ENCODE measurements at places on chromosomes 12 and 14.
A peak's percentile ranks its signal among the peaks of the same experiment; 100 is the strongest.

DNA sequence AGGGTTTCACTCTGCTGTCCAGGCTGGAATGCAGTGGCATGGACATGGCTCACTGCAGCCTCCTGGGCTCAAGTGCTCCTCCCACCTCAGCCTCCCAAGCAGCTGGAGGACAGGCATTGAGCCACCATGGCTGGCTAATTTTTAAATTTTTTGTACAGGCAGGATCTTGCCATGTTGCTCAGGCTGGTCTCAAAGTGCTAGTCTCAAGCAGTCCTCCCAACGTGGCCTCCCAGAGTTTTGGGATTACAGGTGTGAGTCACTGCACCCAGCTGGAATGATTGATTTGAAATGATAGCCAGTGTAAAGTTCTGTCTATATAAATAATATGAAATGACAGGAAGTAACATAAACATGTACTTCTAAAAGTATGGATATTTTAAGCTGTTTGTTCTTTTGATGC is 172.7 kb downstream of the FUT8 start:
- DNase-seq, result no peak

DNA sequence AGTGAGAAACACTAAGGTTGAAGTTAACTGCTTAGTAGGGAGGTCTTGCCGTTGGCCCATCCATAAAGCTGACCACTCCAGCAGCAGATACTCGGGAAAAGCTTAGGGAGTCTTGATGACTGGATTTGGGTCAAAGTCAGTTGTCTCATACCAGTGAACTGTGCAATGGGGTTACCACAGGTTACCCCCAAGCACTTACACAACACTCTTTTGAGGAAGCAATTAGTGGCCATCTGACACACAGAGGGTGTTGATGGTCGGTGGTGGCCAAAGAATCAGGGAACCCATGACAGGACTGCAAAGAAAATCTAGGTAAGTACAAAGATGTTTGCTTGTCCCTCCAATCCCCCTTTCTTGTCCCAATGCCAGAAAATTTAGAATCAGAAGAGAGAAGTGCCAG is 410.2 kb downstream of the APAF1 start:
- DNase-seq, result no peak

- peak; percentile 89 for DNase-seq
These were observed at the start of gene DPF3 for GRCh38 chr14:72893636-72894322. Gene DPF3 (minus strand): TSS chr14:72894101. CDS start chr14:72894088, 13 bp downstream.

DNA sequence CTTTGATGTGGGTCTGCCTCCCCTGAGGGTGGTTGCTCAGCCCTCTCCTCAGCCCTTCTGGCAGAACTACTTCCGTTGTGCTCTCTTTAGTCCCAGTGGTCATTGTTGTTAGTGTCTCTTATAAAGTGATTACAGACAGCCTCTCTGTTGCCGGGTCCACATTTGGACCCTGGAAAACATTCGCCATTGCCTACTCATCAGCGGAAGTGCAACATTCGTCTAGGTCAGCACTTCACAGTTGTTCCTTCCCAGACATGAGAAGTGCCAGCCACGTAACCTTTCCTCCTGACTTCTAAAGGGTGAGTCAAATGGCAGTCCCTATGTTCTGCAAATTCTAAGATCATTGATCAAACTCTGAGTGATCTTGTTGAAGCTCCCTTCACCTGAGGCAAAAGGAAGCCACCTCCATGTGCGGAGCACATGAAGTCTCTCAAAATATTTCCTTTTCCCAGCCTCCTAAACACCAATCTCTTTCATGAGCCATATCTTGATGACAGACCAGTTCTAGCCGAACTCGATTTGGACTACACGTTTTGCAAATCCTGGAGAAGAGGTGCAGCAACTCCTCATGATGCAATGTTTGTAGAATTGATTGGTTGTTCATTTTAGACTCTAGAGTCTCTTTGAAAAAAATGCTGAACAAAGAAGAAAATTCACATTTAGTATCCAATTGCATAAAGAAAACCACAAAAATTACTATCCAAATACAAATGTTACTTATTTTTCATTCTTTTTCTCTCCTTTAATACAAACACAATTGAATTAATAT is 163.8 kb downstream of the RPL10L start:
- no peak for DNase-seq

- no peak for DNase-seq
These were observed 175.1 kb upstream of the SLC38A2 start for GRCh38 chr12:46547421-46548354.

GRCh38 chr14:105537580-105538474 is 11.4 kb downstream of the TMEM121 start:
- peak; percentile 14 for DNase-seq

DNA sequence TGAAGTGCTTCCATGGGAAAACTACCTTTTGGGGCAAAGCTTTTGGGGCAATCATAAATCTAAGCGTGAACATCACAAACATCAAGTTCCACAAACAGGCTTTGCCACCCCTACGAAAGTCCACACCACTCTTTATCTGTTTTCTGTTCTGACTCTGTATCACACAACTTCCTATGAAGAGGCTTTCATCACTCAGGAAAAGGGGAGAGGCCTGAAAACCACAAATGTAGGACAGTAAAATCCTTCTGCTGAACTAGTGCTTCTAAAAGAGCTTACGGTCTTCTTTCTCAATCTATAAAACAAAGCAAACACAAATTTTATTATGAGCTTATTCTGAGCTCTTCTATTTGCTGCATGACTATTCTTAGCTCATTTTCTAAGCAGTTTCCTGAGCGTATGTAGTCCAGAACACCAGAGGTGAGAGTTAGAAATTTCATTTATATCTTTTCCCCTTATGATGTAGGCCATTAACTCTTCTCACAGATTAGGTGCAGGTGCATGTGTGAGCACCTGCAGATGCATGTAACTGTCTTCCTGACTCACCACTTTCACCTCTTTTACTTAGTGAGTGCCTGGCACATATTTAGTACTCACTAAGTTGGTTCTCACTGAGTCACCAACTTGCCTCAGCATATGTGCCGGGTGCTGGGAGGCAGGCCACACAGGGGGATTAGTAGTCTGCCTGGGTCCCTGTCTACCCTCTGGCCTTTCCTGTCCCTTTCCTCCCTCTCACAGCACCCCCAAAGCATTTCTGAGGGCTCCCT is 32.9 kb upstream of the SYCP3 start:
- no peak for DNase-seq

DNA sequence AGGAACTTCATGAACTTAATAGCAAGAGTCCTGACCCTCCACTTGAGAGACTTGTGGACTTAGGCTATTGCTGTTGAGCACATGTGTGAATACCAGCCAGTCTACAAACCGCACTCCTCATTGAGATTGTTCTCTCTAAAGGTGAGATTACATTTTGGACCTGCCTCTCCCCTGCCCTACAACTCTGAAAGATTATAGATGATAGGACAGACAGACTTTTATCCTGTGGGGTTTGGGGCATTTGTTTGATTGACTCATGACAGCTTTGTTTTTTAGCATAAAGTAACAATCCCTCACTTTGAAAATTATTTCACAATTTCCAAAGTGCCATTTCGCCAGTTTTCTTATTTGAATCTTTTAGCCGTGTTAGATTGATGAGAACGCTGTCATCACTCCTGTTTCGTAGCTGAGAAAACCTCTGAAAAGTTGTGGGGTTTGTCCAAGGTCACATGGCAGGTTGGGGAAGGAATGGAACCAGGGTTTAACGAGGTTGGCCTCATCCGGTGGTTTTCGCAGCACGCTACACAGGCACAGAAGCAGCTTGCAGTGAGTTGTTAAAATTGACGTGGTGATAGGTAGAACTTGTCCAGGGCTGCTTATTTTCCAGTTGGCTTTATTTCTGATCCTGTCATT is 836 bp downstream of the EVL start:
- no peak for DNase-seq

DNA sequence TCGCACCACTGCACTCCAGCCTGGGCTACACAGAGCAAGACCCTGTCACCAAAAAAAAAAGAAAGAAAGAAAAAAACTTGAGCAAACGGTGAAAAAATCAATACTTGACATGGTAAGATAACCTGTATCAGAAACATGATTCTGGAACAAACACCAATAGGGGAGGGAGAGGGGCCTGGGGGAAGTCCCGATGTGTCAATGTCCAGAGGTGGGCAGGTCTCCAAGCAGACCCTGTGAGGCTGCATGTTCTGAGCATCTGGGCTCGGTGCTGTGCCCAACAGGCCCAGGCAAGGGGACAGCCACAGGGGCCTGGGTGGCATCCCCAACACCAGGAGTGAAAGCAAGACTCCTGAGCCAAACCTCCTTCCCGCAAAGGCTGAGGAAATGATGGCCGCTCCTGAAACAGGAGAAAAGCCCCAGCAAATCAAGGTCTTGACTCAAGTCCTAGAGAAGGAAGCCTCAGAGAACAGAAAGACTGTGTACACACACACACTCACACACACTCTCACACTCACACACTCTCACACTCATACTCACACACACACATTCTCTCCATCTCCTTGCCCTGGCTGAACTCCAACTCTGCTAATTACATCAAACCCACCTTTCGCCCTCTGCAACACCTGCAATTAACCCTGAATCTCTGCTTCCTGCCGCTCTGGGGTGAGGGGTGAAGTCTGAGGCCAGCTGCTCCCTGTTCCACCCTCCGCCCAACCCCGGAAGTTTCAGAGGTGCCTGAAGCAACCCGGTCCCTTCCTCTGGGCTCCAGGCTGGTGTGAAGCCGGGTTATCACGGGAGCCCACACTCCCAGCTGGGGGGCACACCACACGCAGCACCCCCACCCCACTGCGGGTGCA is 20.4 kb downstream of the CCDC88C start:
- DNase-seq, result no peak

DNA sequence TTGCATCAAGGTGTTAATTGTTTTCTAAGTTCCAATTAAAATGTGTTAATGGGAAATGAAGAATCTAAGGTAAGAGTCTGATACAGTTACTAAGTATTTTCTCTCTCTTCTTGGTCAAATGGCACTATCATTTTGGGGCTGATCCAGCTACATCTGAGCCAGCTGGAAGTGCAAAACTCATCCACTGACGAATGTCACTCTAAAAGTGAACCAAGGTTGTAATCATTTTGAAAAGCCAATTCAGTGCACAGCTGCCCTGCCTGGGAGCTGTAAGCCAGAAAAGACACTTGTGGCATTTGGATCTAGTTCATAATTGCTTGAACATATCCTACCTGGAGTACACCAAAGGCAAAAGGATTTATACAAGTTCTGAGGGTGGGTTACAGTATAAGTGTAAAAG is 1011.3 kb downstream of the AACS start:
- DNase-seq, result no peak

GRCh38 chr12:117447665-117448366 is 86.4 kb upstream of the NOS1 start:
- DNase-seq, result peak; percentile 27

- DNase-seq, result no peak
These were observed 78.4 kb downstream of the FRMD6 start for GRCh38 chr14:51730098-51730497.

DNA sequence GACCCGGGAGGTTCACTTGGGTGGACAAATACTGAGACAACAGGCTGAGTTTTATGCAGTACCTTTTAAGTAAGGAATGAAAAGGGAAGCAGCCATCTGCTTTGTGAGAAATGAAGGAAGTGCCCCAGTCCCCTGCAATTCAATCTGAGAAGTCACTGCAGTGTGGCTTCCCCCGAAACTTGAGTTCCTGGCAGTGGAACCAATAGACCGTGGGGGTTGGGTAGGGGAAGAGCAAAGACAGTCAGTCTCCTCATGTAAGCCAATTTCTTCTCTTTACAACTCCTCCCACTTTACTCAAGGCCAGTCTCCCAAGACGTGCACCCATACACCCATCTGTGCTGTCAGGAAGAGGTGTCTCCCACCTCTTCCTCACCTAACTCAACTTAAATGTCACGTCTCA is 206.5 kb downstream of the BCAT1 start:
- no peak for DNase-seq

DNA sequence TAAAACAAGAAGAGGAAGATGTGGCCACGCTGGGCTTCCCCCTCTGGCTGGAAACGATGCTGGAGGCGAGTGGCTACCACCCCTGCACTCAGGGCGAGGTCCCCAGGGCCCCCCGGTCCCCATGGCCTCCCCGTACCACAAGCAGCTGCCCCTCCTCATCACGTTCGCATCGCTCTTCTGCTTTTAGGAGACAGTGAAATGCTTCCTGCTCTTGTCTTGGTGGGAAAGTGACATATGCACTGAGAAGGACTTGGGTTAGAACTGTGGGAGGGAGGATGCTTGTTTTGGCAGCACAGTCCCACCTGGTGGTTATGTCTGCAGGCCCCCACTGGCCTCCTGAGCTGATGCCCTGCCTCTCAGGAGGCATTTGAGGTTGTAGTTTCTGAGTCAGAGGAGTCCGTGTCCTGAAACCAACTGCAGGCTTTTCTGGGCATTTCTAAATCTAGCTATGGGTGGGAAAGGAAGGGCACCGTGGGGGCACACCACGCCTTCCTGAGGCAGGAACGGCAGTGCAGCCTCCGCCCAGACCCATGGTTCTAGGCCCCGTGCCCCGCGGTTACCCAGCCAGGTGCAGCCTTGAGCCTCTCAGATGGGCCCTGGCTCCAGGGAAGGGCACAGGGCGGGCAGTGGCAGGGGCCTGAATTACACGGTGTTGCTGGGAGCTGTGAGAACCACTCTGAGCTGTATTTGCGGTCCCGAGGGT is 139.3 kb downstream of the ADGRD1 start:
- no peak for DNase-seq

- no peak for DNase-seq
These were observed 152.0 kb upstream of the AVPR1A start for GRCh38 chr12:63302941-63303536.

GRCh38 chr14:81473456-81474147 is 60.1 kb downstream of the SEL1L start:
- DNase-seq, result no peak

- no peak for DNase-seq
These were observed 4.4 kb upstream of the GPHN start for GRCh38 chr14:66503532-66503931.

DNA sequence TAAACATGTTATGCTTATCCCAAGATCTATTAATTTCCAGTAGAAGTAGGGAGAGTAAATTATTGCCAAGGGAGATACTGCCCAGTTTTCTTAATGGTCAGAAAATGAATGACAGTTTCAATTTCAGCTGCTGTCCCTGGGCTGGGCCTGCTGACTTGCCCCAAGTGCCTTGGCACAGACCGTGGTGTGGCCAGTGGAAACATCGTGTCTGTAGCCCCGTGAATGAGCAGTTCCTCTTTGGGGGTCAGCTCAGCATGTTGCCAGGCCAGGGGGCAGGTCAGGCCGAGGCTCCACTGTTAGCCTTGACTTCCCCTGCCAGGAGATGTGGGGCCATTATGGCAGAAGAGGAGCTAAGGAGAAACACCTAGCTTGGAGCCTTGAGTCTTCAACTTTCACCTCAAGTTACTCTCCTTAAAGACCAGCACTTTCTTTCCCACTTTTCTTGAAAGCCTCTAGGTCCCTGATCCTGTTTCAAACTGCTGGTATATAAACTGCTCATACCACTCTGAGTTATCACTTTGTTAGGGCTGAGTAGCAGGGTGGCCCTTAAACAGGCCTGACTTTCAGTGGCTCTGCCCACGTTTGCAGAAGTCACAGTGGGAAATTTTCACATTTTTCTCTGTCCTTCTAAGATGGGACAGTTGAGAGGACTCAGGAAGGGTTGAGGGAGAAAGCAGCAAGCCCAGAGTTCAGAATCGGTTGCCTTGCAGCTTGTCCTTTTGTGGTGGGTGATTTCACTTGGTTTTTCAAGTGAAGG is 73.2 kb downstream of the SUSD6 start:
- DNase-seq, result no peak

- DNase-seq, result no peak
These were observed 927 bp upstream of the LRP6 start for GRCh38 chr12:12267742-12268200.
